ENCODE measurements at places on chromosomes 13 and 19.

- DNase-seq: no peak
These were observed 124.2 kb upstream of the SERP2 start for GRCh38 chr13:44249431-44249836.

GRCh38 chr19:48458016-48458415 is 2.6 kb downstream of the KCNJ14 start:
- no peak for DNase-seq

DNA sequence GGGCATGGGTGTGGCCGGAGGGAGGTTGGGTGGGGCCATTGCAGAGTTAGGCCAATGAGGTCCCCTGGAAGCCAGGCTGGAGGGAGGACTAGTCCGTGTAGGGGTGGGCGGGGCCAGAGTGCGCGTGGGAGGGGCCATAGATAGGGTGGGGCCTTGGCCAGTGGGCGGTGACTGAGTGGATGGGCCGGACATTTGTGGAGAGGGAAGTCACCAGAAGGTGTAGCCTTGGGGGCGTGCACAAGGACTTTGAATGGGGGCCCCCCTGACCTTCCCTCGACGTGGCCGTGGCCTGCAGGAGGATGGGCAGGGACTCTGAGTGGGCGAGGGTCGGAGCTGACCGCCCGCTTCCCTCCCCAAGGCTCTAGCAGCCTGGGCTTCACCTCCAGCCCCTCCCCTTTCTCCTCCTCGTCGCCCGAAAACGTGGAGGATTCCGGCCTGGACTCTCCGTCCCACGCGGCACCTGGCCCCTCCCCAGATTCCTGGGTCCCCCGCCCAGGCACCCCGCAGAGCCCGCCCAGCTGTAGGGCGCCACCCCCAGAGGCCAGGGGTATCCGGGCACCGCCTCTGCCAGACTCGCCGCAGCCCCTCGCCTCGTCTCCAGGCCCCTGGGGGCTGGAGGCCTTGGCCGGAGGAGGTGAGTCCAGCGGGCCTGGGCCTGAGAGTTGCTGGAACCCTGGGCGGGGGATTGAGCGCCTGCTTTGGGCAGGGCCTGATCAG is 16.5 kb upstream of the B3GNT3 start:
- peak; percentile 11 for DNase-seq

DNA sequence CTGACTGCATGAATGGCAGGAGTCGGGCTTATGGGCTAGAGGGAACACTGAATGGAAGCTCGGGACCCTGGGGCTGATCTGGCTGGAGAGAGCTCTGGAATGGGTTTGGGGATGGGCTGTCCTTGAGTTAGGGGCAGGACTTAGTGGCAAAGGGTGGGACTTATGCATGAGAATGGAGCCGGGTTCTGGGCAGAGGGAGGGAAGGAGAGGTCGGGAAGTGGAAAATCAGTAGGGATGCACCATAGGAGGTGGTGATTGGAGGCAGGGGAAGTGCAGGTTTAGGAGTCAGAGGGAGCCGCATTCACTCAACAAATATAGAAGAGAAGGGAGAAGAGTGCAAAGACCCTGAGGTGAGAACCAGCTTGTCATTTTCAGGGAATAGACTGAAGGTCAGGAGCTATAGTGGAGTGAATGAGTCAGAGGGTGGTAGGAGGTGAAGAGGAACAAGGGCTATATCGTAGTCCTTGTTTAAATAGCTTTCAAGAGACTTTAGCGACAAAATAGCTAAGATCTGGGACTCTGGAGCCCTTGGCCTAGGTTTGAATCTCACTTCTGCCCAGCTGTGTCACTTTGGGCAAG is 748 bp downstream of the RAB4B start:
- no peak for DNase-seq

DNA sequence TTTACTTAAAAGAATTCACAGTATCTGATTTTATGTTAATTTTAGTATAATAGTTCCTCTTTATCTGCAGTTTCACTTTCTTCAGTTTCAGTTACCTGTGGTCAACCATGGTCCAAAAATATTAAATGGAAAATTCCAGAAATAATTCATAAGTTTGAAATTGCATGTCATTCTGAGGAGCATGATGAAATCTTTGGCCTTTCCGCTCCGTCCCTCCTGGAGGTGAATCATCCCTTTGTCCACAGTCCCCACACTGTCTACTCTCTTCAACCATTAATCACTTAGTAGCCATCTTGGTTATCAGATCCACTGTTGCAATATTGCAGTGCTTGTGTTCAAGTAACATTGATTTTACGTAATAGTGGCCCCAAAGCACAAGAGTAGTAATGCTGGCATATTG is 26.9 kb downstream of the SLITRK6 start:
- DNase-seq: no peak

DNA sequence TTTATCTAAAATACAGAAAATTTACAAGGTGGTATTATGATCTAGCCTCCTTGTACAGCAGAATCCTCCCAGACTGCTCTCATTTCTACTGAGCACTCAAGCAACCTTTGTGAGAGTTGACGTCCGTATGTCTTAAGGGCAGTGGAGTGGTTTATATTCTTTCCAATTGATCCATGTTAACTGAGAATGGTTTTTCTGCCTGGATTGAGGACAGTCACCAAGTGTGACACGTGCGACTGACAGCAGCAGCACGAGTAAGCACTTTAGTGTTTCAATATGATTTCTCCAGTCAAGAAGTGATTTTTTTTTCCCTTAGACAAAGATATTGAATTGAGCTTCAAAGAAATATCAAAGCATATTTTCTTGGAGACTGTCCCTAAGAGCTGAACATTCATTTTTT is 901.7 kb downstream of the PCDH9 start:
- no peak for DNase-seq

DNA sequence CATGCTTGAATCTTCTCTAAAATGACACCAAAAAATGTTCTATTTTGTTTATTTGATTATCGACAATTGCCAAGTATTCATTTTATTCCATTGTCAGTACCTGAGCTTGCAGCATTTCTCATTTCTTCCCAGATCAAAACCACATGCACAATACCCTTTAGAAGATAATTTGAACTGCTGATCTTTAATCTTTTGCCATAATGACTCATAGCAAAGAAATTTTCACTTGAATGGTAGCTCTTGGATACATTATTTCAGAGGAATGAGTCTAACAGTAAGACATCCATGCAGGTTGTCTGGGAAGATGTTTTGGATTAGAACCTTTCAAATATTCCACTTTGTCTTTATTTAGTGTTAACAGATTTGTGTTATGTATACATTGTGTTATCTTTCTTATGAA is 42.0 kb upstream of the RXFP2 start:
- no peak for DNase-seq
